ENCODE measurements at places on chromosomes 2 and 18.

DNA sequence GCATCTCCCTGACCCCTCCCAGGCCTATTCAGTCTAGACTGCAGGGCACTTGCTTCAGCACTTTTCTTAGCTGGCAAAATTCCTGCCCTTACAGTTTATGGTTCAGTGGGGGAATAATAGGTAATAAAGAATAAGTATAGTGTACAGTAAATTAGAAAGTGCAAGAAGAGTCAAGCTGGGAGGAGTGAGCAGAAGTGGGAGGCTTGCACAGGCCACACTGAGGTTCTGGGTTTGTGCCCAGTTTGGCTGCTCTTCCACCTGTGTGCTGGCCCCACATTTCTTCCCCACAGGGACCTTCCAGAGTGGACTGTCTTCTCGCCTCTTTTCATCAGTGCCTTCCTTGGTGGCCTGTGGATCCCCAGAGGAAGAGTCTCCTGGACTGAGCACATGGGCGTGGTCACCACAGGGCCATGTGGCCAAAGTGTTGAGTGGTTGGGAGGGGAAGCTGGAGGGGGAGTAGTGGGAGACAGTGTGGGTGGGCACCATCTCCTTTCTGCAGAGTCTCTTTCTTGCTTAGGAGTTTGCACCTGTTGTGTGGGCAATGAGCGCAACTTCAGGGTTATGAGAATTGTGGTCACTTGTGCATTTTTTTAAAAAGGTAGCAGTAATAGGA is 128.6 kb upstream of the ZSWIM2 start:
- no peak for DNase-seq

DNA sequence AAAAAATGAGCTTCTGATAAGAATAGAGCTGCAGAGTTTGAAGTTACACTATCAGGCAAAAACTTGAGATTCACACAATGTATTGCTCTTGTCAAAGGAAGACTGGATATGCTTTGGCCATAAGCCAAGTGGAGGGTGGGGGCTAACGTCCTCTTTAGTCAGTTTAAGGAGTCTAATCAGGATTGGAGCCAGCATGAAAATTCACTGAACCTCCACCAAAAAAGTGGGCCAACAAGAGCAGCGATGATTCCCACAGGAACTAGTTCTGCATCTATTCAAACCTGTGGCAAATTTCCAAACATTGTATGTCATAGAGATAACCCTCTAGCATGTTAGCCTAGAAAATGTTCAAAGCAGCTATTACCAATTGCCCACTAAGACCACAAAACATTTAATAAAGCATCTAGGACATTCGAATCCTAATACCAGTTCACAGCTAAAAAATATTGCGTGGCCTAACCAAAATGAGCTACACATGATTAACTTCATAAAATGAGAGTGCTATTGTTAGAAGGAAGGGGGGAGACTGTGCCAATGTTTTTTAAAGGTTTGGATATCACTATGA is 43.5 kb upstream of the TMEM247 start:
- DNase-seq, result no peak

DNA sequence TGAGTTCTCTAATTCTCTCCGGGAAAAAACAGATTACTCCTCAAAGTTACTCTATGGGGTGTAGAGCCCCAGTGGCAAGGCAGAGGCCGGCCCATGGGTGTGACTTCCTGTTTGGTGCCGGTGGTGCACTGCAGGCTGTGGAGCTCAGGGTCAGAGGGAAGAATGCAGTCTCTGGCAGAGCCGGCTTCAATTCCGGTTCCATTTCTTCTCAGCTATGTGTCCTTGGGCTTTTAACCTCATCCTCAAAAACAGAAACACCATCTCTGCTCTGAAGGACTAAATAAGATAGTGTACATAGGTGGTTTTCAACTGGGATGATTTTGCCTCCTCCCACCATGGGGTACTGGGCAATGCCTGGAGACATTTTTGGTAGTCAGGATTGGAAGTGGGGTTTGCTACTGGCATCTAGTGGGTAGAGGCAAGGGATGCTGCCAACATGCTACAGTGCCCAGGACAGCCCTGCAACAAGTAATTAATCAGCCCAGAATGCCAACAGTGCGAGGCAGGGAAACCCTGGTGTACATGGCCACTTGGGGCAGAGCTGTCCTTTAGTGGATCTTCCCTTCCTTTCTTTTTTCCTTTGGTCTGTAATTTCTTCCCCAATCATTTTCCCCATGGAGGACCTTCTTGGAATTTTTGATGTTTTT is 81.2 kb downstream of the INSIG2 start:
- DNase-seq, result peak; percentile 38

- DNase-seq, result no peak
These were observed 180.4 kb downstream of the FAM124B start for GRCh38 chr2:224221455-224221913.

DNA sequence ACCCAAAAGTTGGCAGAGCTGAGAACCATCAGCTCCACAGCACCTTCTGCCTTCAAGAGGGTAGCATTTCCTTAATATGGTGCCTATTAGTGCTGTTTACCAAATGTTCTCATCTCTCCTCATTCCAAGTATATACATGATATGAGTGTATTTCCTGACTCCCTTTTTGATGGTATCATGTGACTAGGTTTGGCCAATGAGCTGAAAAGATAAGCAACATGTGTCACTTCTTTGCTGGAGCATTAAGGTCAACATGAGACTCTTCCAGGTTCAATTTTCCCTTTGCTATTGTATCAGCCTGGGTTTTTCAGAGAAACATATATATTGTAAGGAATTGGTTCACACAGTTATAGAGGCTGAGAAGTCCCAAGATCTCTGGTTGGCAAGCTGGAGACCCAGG is 310.9 kb downstream of the HRH4 start:
- no peak for DNase-seq

DNA sequence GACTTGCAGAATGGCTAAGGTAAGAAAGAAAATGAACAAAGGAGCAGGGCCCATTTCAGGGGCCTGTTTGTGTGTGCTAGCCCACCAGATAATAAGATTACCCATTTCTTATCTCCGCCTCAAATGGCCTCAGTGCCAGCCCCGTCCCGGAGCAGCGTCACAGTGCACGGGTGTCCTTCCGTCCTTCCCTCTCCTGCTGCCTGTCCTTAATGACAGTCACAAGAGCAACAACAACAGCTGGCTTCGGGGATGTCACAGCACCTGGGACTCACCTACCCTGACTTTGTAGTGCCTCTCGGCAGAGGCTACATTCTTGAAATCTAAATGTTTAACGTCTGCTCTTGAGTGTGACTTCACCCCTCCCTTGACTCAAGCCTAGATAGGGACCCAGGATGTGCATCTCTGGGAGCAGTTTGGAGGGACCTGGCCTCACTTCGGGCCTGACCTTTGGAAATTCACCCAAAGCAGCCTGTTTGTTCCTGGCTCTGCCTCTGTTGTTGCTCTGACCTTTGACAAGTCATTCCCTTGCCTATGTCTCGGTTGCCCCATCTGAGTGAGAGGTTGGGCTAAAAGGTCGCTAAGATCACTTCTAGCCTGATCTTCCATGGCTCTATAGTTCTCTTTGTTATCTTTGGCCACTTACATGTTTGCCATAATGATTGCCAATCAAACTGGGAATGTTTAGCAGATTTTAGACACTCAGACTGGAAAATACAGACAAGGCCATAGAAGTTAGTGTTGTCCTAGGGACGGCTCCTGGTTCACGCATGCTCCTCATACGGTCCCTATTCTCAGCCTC is 122.5 kb downstream of the KLHL29 start:
- no peak for DNase-seq

DNA sequence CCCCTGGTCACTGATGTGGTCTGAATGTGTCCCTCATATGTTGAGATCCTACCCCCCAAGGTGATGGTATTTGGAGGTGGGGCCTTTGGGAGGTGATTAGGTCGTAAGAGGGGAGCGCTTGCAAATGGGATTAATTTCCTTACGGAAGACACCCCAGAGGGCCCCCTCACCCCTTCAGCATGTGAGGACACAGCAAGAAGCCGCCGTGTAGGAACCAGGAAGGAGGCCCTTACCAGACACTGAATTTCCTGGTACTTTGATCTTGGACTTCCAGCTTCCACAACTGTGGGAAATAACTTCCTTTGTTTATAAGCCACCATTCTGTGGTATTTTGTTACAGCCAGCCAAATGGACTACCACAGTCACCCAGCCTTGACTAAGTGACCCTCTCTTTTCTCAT is 35.9 kb downstream of the NCK2 start:
- no peak for DNase-seq

GRCh38 chr2:241904011-241904718 is 34.6 kb downstream of the RTP5 start:
- no peak for DNase-seq

DNA sequence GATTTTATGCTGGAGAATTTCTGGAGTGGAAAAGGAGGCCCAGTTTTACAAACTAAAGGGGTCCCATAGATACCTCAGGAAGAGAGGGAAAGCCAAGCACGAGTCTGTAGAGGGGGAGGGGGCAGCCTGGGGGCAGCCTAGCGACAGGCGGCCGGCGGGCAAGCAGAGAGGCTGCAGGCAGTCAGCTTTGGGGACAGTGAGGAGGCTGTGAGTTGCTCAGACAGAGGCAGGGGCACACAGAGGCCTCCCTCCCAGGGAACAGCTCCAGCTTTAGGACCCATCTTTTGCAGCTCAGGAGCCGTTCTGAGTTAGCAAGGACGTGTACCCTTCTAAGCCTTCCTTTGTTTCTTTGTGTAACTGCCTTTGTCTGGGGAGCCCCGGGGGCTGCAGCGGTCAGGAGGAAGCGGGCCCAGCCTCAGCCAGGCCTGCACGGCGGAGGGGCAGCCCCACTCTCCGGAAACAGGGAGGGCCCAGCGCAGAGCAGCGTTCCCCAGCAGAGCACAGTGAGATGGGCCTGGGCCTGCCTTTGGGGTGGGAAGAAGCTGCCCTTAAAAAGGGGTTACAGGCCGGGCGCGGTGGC is 41.1 kb upstream of the RALBP1 start:
- no peak for DNase-seq

DNA sequence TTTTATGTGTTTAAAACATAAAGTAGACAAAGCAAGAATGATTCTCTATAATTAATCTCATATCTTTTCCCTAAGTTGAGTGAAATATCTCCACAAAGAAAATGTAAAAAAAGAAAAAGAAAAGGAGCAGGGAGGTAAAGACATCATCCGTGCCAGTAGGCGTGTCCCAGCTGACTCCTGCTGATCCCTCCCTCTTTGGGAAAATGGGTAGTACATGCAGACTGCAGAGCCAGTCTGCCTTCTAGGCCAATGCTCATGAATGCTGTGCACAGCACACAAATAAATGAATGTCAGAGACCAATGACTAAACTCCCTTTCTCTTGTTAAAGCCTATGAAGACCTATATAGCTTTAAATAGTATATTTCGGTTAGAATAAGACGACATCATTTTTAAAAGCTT is 64.7 kb downstream of the RAPH1 start:
- no peak for DNase-seq

GRCh38 chr18:79790996-79791972 is 6.5 kb upstream of the KCNG2 start:
- DNase-seq, result peak; percentile 51

DNA sequence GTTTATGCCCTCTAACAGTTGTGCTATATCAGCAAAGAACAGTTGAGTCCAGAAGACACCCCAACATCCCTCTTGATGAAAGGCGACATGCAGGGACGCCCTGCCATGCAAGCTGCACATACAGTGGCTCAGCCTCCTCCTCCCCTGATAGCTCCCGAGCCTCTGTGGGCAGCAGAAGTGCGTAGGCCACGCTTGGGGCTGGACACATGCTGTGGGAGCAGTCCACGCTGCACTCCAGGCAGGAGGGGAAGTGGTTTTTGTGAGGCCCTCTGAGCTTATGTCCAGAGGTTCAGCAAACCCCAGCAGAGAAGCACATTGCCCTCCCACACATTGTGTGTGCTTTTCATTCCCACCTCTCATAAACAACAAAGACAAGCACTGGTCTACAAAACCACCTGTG is 162.1 kb downstream of the SEPTIN10 start:
- no peak for DNase-seq

- DNase-seq, result no peak
These were observed 1062.3 kb upstream of the CRIM1 start for GRCh38 chr2:35293261-35293660.

GRCh38 chr2:96359310-96359709 is 23.7 kb downstream of the NCAPH start:
- DNase-seq, result peak; percentile 35

GRCh38 chr2:169715379-169716237 is 18.0 kb upstream of the KLHL23 start:
- DNase-seq, result no peak

- peak; percentile 25 for DNase-seq
These were observed 63.1 kb downstream of the FECH start for GRCh38 chr18:57523171-57523956.

Data from CD4-positive, alpha-beta T cell treated with Interleukin-15 for 1 hour (primary cell).